Forelimb muscle (tissue), 1 donor: ENCODE measurements at places on chromosomes 16 and 17. TPM values are rescaled to one million over a fixed set of nuclear protein-coding genes. Genes with fewer than 3 reads are reported as not detected.
A peak's percentile ranks its signal among the peaks of the same experiment; 100 is the strongest.

Gene BLMH
- 36.7 TPM for polyA plus RNA-seq

Gene CCL7
- not detected for polyA plus RNA-seq

Gene WBP2
- polyA plus RNA-seq, result 51.9 TPM

Gene C17orf78
- polyA plus RNA-seq, result not detected

Gene LRRC37A
- polyA plus RNA-seq, result 3.0 TPM

Gene COPZ2
- 42.6 TPM for polyA plus RNA-seq

Gene C17orf100
- 3.0 TPM for polyA plus RNA-seq

Gene SNAI3
- polyA plus RNA-seq, result 7.9 TPM

Gene GAA
- polyA plus RNA-seq, result 33.8 TPM

Gene GGT6
- polyA plus RNA-seq, result 0.18 TPM

Gene KRT26
- not detected for polyA plus RNA-seq

Gene MPP2
- polyA plus RNA-seq, result 2.6 TPM

- DNase-seq, result no peak
Measured at GRCh38 chr16:26599785-26600104, 467.0 kb upstream of the C16orf82 start.

DNA sequence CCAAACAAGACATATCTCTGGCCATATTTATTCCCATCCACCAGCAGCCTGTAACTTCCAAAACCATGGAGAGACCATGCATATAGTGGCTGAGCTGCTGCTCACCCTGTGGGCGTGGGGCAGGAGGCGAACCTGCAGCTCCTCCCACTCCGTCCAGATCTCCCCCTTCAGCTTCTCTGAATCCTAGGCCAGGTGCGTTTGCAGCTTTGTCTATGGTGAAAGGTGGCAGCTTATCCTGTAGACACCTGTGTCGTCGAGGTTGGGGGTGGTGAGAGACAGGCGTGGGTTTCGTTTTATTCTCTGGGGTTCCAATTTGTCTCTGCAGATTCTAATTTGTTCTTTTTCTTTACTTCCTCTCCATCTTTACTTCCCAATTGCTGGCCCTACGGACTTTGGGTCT is 9.7 kb upstream of the ANKS4B start:
- no peak for DNase-seq

GRCh38 chr17:7204336-7204735 is 15.3 kb downstream of the DLG4 start:
- DNase-seq, result no peak

DNA sequence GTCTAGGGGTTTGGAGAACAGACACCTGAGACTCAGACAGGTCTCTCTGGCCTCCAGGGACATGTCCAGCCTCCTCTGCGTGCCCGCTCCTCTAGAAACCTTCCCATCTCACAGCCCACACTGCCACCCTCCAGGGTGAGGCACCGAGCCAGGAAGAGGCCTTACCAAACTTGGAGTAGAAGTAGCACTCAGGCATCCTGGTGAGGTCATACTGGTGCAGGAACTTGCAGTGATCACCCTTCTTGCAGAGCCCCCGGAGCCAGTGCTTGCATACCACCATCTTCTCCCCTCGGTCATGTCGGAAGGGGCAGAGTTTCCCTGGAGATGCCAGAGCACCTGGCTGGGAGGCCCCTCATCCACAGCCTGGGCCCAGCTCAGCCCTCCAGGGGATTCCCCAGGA is 4.2 kb downstream of the CPSF4L start:
- DNase-seq, result no peak

GRCh38 chr16:57600048-57600835 is 28.2 kb upstream of the ADGRG1 start:
- DNase-seq, result no peak

DNA sequence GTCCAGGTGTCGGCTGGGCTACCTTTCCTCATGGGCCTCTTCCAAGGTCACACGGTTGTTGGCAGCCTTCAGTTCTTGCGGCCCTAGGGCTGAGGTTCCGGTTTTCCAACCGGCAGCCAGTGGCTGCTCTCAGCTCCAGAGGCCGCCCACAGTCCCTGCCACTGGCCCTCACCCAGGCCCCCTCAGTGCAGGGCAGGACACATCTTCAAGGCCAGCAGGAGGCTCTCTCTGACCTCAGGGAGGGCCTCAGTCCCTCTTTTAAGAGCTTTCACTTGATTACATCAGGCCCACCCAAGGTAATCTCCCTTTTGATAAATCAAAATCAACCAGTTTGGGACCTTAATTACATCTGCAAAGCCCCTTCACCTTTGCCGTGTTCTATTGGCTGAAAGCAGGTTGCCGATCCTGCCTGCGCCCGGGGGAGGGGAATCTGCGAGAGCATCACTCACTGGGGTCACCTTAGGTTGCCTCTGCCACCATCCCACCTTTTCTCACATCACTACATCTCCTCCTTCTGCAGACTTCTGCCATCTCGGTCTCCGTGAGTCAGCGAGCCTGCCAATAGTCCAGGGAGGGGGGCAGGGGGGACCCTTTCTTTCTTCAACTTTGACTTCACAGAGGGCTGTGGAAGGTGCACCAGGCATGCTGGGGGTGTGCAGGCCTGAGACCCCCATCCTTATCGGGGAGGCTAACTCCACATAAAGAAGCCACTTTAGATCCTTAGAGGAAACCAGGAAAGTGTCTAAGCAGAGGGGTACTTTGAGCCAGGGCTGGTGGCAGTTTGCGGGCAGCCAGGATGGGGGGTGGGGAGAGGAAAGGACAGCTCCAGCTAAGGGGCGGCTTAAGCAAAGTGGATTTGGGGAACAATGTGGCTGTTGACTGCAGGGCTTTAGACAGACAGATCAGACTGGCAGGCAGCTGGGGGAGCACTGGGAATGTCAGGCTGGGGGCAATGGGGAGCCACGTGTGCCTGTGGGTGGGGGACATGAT is 28.8 kb upstream of the NXPH3 start:
- DNase-seq, result no peak

GRCh38 chr16:3485097-3485745 is 10.1 kb downstream of the C16orf90 start:
- DNase-seq, result no peak

DNA sequence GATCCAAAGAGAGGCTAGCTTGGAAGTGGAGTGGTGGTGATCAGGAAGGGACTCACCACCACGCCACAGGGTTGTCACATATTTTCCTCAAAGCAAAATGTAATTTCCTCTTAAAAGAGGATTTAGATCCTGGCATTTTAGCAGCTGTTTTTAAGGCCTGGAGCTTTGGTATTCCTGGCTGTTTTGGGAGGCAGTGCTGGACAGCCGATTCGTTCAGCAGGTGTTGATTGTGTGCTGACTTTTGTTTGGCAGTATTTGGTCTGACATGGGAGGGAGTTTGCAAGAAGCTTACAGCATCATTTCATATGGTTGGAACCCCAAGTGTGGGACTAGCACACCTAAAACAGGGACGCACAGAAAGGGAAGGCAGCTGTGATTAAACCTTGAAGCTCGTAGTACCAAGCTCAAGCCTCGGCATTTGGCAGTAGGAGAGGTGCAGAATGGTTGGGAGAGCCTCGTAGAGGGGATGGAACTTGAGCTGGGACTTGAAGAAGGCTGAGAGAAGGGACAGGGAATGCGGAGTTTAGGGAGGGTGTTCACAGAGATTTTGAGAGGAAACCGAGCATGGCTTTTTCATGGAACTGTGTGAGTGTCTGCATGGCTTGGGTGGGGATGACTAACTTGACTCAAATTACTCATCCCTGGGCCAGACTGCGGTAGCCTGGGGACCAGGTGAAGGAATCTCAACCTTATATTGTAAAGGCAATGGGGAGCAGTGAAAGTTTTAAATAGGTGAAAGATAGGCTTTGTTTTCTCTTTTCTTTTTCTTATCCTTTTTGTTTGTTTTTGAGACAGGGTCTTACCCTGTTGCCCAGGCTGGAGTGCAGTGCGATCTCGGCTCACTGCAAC is 52.3 kb downstream of the RPTOR start:
- DNase-seq, result no peak

DNA sequence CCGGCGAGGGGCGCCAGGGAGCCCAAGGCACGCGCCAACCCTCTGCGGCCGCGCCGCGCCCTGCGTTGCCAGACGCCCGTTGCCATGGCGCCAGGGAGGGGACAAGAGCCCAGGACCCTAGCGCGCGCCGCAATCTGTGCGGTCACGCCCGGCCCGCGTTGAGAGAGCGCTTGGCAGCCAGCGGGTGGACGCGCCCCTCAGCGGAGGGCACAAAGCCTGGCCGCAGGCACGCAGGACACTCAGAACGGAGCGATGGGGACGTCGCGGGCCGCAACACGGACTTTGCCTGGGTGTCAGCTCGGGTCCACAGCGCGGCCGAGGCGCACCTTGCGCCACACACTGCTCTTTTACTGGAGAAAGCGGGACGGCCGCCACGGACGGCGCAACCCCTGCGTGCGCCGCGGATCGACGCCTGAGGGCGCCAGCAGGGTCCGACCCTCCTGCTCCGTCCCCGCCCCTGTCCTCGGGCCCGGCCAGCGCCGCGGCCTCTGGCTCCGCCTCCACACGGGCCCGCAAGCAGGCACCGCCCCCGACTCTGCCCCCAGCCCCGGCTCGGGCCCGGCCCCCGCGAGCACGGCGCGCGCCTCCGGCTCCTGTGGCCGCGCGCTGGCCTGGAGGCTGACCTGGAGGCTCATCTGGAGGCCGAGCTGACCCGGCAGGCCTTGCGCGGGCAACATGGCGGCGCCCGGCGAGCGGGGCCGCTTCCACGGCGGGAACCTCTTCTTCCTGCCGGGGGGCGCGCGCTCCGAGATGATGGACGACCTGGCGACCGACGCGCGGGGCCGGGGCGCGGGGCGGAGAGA is at the start of gene GFER:
TSS of gene GFER (plus strand) at position 650 of the 803 bp plus-strand sequence. CDS start at position 676, 26 bp downstream.
- peak; percentile 60 for DNase-seq

- DNase-seq, result no peak
Measured at GRCh38 chr16:31107465-31107867, 720 bp upstream of the BCKDK start.

DNA sequence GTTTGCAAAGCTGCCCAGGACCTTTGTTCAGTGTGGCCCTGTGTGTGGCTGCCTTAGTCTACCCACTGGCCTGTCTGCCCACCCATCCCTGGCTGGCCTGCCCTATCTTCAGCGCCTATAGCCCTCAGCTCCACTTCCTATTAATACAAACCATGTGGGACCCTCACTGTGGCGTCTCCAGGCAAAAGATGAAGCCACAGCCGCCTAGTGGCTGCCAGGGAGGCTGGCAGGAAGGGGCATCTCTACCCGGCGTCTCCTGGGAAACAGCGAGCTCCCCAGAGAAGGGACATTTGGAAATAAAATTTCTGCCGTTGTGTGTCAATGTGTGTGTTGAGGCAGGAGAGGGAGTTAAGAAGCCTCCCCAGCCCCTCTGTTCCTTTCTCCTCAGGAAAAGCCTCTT is 31.5 kb downstream of the NEUROD2 start:
- no peak for DNase-seq

- no peak for DNase-seq
Measured at GRCh38 chr17:59366773-59367656, 35.6 kb downstream of the YPEL2 start.

- DNase-seq, result no peak
Measured at GRCh38 chr17:62119373-62119772, 54.3 kb upstream of the MED13 start.

- no peak for DNase-seq
Measured at GRCh38 chr17:20202141-20202621, 193.0 kb downstream of the SPECC1 start.

GRCh38 chr17:27155866-27156265 is 138.0 kb upstream of the WSB1 start:
- no peak for DNase-seq

GRCh38 chr17:9239246-9239792 is 218.0 kb downstream of the NTN1 start:
- no peak for DNase-seq

DNA sequence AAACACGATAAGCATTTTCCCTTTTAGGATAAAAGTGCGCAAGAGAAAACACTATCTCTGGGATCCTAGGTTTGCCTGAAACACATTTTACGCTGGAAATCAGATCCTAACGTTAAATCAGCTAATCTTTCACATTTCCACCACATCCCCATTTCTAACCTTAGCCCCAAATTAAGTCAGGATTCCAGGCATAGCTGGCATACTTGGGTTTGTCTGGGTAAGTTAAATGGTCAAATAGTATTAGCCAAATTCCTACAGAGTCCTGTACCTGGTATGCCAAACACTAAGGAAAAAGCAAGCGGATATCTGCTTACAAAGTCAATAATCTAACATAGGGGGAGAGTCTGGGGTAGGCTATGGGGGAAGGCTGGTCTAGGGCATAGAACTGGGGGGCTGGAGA is 557.4 kb upstream of the ZFHX3 start:
- DNase-seq, result no peak

DNA sequence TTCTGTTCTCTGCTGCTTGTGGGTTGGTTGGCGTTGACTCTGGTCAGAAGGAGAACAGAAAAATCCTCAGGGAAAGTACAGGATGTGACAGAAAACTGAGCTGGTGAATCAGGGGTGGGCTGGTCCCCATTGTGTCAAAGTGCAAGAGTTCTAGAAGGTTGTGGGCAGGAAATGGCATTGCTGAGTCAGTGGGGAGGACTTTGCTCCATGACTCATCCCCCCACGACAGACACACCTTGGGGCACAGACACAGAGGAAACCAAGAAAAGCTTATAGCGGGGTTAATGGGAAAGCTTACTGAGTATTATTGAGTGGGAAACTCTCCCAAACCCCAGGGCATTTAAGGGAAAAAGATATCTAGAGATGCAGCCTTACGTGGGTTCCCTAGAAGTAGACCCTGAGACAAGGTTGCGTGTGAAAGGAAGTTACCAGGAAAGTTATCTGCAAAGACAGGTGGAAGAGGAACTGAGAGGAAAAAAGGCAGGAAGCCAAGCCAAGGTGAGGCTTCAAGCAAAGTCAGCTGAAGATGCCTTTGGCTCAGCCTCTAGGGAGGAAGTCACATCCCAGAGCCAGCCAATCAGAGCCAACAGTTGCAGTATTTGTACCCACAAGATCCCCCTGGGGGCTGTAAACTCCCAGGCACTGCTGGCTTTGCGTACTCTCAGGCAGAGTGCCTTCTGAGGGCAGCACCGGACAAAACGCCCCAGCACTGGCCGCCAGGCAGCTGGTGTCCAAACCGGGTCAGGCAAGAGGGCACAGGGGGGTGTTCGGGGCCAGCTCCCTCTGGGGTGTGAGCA is 86.4 kb downstream of the FOXL1 start:
- no peak for DNase-seq

DNA sequence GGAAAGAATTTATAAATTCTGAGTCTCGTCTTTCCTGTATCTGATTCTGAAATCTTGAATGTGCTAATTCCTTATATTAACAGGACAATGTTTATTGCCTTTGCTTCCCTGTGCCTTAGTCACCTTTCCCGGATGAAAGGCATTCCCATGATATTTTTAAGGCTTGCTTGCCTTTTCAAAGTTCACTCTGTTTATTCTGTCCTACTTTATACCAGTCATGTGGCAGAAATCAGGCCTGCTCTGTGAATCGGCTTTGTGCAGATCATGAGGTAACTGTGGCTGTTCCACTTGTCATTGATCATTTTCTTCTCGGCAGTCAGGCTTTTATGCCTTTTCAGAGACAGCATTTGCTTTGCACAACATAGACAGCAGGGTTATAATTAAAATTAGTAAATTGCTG is 28.8 kb upstream of the ABCC11 start:
- DNase-seq, result no peak

GRCh38 chr16:68915589-68915988 is 72.3 kb downstream of the TANGO6 start:
- DNase-seq, result no peak
